Activated T-cell treated with anti-CD3 and anti-CD28 coated beads for 48 hours (primary cell): ENCODE measurements at places on chromosomes 7 and 10.

GRCh38 chr7:74220229-74220628, 10.4 kb downstream of the LAT2 start:
- DNase-seq: no peak

DNA sequence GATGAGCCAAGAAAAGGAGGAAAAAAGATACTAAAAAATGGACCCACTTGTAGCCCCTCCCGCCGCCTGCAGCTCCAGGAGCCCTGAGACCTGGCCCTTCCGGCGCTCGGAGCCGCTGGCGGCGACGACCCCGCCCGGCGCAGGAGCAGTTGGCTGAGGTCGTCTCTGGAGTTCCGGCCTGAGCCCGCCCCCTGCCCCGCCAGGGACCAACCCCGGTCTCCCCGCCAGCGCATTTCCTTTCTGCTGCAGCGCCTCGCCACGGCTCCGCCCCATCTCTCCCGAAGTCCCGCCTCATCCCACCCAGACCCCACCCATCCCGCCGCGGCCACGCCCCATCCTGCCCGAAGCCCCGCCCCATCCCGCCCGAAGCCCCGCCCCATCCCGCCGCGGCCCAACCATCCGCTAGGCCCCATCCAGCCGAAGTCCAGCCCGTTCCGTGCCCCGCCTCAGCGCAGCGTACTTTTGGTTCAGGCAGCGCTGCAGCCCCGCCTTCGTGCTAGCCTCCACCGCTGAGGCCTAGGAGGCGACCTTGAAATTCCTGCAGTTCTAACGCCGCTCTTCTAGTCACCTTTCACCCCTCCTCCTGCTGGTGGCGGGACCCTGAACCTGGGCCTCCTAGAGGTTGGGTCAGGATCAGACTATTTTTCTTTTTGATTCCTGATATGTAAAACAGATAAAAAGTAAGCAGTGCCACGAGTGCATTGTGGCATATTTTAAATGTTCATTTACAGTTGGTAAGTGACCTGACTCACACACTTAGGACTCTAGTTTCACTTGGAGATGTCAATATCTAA, at the start of gene STN1:
Gene STN1, minus strand, starts transcription at position 132 of the 794 bp plus-strand sequence. CDS start 590 bp downstream, outside the sequence.
- DNase-seq: peak; percentile 96

DNA sequence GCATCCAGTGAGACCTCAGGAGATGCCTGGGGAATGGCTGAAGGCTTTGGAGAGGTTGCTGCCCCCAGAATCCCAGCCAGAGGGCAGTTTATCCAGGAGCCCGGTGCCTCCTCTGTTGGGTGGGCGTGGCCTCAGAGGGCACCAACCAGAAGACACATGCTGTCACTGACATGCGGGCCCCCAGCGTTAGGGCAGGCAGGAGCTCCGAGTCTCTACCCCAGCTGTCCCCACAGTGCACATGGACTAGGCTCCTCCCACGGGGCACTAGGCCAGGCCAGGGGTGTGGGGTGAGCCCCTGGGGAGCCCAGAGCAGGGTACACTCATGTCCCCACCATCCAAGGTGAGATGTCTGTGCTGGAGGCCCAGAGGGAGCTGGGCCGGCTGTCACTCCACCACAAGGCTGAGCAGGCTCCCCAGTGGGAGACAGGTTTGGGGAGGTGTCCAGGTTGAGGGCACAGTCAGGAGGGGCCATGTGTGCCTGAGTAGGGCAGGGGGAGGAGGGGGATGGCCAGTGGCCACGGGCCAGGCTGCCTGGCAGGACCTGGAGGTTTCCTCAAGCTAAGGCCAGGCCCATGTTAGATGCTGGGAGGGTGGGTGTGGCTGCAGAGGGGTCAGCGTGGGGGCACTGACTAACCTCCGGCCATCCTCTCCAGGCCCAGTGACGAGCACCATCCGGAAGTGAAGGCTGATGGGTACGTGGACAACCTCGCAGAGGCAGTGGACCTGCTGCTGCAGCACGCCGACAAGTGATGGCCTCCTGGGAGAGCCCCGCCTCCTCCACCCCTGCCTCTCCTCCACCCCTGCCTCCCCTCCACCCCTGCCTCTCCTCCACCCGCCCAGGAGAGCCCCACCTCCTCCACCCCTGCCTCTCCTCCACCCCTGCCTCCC, 131.3 kb downstream of the FAM53B start:
- DNase-seq: no peak

DNA sequence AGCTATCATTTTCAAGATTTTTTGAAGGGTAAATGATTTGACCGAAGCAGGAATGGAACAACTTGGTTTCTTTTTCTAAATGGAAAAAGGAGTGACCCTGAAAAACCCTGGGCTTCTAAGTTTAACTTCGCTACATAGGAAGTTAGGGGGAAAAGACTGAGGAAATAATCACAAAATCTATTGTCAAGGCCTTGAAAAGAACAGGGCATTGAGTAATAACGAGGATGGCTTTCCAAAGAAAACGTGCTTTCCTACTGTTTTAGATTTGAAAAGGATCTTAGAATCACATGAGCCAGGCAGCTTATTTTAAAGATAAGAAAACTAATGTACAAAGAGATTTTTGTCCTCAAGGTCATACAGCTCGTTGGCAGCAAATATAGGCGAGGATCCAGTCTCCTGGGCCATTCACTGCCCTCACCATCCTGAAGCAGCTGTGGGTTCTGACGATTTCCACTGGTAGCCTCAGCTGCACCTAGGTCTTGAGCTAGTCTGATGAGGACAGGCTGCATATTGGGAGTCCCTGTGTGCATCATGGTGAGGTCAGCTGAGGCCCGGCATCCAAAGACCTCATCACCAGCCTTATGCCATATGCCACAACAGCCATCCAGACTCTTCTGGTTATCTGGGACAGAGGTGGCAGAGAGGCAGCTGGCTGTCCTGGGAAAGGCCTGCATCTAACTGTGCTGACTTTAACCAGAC, 384.7 kb upstream of the NRP1 start:
- DNase-seq: no peak

- DNase-seq: no peak
Measured at GRCh38 chr7:15397922-15398760, 163.7 kb downstream of the AGMO start.

GRCh38 chr10:72461085-72461484, 106.4 kb upstream of the DNAJB12 start:
- DNase-seq: no peak

DNA sequence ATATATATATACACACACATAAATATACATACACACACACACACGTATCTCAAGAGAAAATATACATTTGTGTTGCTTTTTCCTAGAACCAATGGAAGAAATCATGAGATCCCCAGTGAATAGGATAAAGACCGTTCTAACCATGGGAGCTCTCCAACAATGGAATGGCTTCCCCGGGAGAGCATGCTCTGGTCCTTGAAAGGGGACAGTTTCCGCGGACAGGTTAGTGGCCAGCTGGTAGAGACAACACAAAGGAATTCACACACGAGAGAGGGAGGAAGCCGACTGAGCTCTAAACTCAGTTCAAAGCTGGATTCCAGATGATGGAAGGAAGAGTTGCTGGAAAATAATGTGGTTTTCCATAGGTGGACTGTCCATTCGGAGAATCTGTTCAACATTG, 72.7 kb downstream of the SLC37A3 start:
- no peak for DNase-seq

- no peak for DNase-seq
Measured at GRCh38 chr10:128056303-128057050, 69.7 kb downstream of the MKI67 start.

- no peak for DNase-seq
Measured at GRCh38 chr10:47121336-47121735, 178.7 kb upstream of the GDF10 start.

GRCh38 chr7:45108863-45109262, 2.6 kb downstream of the TBRG4 start:
- DNase-seq: no peak

DNA sequence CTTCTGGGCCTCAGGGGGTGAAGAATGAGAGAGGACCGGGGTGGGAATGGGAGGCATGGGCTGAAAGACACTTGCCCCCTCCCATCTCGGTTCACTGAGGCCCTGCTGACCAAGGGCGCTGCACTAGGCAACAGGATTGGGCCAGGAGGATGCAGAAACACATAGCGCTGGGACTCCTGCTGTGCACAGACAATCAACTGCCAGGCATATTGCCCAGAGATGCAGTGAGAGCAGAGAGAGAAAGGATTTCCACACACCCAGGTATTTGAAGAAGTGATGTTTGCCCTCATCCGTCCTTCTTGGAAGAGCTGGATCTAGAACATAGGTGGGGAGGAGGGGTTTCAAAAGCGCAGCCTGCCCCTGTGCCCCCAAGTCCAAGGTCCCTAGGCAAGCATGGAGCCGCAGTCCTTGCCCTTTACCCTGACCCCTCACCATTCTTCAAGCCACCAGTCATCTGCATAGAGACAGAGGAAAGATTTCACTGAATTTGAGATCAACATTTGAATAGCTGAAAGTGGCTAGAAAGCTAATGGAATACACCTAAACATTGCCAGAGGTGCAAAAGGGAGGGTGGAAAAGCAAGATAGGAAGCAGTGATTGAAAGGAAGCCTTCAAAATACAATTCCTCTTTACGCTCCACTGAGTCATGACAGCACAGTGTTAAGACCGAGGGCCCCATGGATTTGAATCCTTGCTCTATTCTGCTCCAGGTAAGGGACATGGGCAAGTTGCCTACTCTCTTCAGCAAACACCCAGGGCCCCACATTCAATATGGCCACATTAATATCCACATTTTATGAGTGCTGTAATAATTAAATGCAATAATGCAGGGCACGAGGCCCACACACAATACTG, 44.2 kb upstream of the TNS3 start:
- DNase-seq: no peak

DNA sequence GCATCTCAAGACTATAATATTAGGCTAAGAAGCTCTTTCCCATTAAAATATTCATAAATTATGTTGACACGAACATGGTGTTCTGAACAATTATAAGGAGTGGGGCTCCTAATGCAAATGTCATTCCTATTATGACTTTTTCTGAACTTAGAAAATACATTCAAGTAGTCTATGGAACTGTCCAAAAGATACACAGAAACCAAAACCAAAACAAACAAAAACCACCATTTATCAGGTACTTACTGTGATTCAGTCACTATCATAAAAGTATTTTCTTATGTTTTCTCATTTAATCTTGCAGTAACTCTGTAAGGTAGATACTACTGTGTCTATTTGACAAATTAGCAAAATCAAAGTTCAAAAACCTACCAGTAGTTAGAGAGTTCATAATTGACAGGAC, 406.8 kb downstream of the GFRA1 start:
- no peak for DNase-seq

DNA sequence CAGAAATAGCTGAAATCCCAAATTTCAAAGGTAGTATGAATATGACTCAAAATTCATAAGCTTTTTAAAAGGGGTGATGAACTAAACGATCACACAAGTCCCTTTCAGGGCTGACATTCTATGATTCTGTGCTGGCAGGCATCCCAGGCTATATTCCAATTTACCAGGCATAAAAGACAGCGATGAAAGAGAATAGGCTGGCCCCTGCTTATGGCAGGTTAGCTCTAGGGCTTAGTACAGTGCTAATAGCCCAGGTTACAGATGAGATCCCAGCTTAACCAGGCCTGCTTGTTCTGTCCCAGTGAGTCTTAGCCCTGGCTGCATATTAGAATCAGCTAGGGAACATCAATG, 56.4 kb downstream of the CDHR3 start:
- DNase-seq: no peak

DNA sequence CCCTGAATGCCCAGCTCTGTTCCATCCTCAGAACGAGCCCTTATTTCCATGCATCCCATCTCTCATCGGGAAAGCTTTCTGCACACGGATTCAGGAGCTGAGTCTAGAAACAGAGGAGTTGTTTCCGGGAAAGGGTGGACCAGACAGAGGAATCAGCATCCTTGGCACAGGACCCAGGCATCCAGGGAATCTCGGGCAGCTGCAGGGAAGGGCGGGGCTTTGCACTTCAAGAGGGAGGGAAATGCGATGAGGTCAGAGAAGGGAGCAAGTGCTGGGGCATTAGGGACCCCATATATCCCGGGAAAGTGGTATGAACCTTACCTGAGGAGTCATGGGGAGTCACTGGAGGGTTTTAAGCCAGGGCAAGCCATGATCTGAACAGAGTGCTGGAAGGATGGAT, 68.5 kb downstream of the NPTX2 start:
- no peak for DNase-seq

GRCh38 chr7:130935564-130936157, 201.7 kb upstream of the KLF14 start:
- no peak for DNase-seq

DNA sequence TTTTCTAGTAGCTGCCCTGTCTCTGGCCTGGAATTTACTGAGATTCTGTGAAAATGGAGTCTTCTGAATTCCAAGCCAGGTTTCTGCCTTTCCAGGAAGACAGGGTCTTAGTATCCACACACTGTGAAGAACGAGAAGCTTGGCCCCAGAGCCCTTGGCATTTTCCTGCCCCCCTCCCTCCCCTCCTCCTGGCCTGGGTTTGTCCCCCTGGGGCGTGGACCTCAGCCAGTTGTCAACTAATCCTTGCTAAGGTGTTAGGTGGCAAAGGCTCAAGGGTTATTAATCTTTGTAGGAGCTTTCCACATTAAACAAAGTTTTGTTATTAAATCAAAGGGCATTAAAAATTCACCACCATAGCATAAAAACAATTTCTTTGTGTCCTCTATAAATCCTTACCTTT, 329.5 kb downstream of the RNLS start:
- no peak for DNase-seq

DNA sequence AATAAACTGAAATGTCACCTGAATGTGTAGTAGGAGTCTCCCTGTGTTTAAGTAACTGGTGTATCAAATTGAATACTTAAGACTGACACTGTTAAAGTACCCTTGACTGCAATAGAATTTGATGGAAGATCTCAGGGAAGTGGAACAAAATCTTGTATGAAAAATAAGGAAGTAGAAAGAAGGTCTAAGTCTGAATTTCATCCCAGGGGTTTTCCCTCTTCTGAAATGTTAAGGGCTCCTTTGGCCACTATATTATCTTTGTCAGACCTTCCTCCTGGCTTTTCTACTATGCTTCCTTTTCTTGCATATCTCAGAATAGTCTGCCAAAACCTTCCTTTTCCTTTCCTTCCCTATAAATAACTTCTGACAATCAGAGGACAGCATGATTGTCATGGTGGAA, 59.6 kb downstream of the BLNK start:
- no peak for DNase-seq

- no peak for DNase-seq
Measured at GRCh38 chr7:117138981-117139380, 183.9 kb downstream of the WNT2 start.

DNA sequence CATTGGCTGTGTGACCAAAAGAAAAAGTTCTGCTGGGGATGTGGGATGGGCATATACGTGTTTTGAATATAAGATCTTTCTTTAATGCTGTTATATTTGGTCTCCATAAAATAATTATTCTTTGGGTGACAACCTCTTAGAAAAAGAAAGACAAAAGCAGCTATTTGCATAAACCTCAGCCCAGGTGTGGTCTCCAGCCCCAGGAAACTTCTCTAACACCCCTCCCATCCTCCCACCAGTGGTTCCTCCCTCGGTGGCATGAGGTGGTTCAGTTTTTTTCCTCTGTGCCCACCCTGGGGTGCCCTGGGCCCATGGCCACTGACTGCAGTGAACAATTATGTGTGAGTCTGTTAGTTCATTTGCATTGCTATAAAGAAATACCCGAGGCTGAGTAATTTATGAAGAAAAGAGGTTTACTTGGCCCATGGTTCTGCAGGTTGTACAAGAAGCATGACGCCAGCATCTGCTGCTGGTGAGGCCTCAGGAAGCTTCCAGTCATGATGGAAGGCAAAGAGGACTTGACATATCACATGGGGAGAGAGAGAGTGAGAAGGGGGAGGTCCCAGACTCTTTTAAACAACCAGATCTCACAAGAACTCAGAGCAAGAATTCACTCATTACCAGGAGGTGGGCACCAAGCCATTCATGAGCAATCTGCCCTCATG, 165.9 kb downstream of the CUX1 start:
- DNase-seq: no peak
